Hematopoietic multipotent progenitor cell (in vitro differentiated cells): ENCODE measurements at places on chromosomes 1 and 21. TPM values are rescaled to one million over a fixed set of nuclear protein-coding genes. Genes with fewer than 3 reads are reported as not detected.

DNA sequence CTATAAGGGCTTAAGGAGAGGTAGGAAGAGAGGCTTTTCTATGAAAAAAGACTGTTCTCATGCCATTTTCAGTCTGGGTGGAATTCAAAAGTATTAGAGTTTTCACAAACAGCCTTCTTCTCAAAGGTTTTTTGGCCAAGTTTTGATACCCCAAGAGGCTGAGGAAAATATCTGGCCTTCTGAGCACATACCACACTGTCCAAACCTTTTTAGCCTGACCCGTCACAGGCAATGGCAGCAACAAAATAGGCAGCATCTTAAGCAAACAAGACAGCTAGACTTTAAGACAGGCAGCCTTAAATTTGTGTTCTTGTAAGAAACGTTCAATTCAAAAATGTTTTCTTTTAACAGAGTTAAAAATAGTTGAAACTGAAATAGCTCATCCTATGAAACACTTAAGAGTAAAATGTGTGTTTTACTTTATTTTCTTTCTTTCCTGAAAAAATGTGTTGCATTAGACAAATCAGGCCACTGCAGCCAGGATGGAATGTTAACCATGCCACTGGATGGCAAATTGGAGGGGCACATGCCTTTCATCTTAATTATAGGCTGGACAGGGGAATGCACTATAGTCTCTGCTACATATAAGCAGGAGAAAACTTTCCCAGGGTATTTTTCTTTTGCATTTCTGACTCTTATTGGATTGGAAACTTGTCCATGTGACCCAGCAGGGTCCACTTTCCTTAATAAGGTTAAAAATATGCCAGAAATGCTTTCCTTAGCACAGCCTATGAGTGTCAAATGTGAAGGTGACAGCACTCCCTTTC, 315.0 kb downstream of the TGFB2 start:
- no peak for DNase-seq

GRCh38 chr21:32728456-32728839, 635 bp upstream of the SYNJ1 start:
- DNase-seq = no peak

DNA sequence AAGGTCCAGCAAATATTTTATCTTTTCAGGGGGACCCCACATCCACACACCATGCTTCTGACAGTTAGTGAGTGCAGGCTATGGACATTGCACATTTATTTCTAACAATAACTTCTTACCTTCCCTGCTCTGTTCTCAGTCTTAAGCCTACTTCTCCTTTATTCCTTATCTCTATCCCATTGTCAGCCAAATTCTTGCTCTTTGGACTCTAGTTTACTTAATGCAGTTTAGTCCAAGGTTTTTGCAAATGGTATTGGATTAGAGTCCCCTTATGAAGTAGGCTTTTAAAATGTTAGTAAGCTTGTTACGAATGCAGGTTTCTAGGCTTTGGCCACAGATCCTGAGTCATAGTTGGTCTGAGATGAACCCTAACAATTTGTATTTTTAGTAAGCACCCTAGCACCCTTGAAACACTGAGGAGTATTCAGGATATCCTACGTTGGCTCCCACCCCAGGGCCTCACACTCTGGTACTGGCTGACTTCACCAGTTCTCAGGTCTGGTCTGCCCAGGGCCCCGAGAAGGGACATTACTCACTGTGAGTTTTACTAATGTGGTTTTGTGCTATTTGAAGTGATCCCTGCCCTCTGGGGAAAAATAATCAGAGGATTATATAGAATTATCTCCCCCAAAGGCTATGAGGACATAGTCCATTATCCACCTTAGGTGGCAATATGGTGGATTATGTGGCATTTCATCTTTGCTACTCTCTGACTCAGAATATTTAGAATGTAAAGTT, 239.5 kb downstream of the TGFB2 start:
- no peak for DNase-seq

DNA sequence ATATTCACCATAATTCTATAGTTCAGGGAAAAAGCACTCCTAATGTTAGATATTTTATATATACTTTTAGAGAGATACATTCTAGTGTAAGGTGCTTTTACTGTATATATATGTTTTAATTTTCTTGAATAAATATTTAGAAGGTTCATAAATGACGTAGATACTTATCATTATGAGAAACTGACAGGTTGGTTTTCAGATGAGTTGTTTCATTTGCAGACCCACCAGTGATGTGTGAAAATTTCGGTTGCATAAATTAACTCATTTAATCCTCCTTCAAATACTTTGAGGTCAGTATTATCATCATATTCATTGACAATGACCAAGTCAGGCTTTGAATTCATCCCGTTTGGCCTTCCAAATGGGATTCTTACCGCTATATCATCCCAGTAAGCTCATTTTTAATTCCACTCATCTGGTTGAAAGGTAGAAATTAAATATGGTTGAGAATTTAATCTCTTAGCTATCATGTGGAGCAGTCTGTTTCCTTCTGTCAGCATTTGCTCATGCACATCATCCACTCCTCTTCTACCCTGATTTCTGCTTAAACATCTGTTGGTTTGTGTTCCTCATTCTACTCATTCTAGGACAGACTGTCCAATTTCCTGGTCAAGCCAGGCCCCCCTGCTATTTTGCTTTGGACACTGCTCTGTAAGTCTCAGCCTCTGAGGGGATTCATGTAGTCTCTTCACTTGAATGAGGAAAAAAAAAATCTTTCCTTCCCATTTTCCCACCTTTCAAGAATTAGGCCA, 1156.6 kb downstream of the PLA2G4A start:
- no peak for DNase-seq

- DNase-seq = no peak
Measured at GRCh38 chr1:116131866-116132605, 20.8 kb downstream of the MAB21L3 start.

GRCh38 chr1:192067360-192067759, 90.9 kb upstream of the RGS18 start:
- no peak for DNase-seq

DNA sequence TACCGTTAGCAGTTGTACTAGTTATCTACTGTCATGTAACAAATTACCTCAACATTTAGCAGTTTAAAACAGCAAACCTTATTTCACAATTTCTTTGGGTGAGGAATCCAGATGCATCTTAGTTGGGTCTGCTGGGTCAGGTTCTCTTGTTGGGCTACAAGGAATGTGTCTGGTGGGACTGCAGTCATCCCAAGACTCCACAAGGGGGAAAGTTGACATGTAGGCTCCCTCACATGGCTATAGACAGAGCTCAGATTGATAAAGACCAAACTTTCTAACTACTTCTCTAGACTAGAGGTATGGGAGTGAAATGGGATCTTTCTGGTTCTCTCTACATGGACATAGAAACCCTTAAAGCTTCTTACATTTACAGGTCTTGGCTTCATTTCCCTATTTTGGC, 160.9 kb downstream of the UCK2 start:
- DNase-seq = no peak

Gene FCGR3B
- total RNA-seq = 0.27 TPM

Gene CD84
- 24.2 TPM for total RNA-seq

Gene AMY2A
- total RNA-seq = not detected

Gene TACSTD2
- 0.27 TPM for total RNA-seq

Gene OR14K1
- total RNA-seq = 0.81 TPM

Gene ELAPOR1
- total RNA-seq = 0.27 TPM
